ENCODE measurements at places on chromosomes 3 and 15. TPM values are rescaled to one million over a fixed set of nuclear protein-coding genes. Genes with fewer than 3 reads are reported as not detected.

ARGFX gene
- total RNA-seq = not detected

NGRN gene
- total RNA-seq = 111 TPM

NDN gene
- 0.10 TPM for total RNA-seq

POTEB gene
- total RNA-seq = not detected

SHC4 gene
- total RNA-seq = 0.80 TPM

FANCD2OS gene
- not detected for total RNA-seq

SUSD5 gene
- 3.4 TPM for total RNA-seq

TPRG1 gene
- 0.23 TPM for total RNA-seq

SLC24A5 gene
- not detected for total RNA-seq

GOLGA8S gene
- total RNA-seq = 0.18 TPM

TMEM89 gene
- not detected for total RNA-seq

DNASE1L3 gene
- not detected for total RNA-seq

GMPS gene
- total RNA-seq = 82.0 TPM

Measured in A549 treated with GW870086 at 1 μM for 4 hours (cell line).